ENCODE measurements at places on chromosomes 6 and 20.

DNA sequence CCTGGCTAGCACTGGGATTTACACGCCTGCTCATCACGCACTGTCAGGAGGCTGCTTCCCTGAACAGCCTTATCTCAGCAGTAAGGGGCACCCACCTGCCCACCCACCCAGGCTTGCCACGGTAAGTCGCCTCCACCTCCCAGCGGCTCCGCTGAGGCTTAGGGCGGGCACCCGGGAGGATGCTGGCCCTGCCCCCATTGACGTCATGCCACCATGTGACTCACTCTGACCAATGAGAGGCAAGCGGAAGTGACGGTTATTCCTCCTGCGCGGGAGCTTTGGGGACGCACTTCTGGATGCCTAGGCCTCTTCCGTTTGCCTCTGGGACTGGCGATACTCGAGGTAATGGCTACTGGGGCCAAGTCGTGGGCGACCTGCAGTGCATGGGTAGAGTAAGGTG lies 256.8 kb downstream of the QKI start:
- no peak for DNase-seq

DNA sequence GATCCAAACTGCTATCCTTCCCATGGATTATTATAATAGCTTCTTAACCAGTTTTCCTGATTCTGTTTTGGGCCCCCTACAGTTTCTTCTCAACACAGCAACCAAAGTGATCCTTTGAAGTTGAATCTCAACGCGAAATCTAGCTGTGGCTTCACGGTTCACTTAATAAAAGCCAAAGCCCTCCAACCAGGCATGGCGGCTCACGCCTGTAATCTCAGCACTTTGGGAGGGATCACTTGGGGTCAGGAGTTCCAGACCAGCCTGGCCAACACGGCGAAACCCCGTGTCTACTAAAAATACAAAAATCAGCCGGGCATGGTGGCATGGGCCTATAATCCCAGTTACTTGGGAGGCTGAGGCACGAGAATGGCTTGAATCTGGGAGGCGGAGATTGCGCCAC lies 3.3 kb downstream of the RMND1 start:
- DNase-seq, result no peak

- no peak for DNase-seq
Observed at GRCh38 chr6:29656157-29656556, 735 bp upstream of the MOG start.

DNA sequence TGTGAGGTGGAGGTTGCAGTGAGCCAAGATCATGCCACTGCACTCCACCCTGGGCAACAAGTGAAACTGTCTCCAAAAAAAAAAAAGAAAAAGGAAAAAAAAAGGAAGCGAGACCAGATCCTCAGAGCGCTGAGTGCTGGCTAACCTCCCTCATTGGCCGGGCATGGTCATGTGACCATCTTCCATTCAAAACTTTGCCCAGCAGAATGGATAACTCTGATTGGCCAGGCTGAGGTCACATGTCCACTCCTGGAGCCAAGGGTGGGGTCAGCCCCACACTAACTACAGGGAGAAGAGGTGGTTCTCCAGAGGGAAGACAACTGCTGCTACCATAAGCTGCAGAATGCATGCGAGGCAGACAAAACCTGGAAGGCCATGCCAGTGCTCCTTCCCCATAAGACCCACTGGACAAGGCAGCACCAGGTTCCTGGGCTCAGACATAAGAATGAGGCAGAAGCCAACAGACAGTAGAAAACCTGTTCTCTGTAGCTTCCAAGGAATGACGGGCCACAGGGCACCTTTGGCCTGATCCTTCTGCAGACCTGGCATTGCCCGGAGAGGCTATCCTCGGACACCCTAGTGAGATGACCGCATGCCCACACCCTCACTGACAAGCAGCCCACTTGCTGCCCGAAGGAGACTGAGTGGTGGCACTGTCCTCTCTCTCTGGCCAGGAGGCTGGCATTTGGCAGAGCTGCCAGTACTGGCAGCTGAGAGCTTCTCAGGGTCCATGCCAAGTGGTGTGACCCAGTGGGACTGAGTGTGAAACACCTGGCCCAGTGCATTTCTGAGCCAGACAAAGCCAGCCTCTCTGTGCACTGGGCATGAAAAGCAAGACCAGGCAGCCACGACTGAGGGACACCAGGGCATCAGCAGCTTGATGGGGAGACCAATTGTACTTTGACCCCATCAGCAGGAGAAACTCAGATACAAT lies 311.9 kb upstream of the SULF2 start:
- DNase-seq, result no peak

GRCh38 chr6:159097256-159097655 lies 52.5 kb upstream of the TAGAP start:
- DNase-seq, result no peak

GRCh38 chr6:31723245-31723979 lies at the start of gene MPIG6B:
TSS of gene MPIG6B (plus strand) at chr6:31723373. CDS start at chr6:31723384, 11 bp downstream.
- DNase-seq, result no peak

DNA sequence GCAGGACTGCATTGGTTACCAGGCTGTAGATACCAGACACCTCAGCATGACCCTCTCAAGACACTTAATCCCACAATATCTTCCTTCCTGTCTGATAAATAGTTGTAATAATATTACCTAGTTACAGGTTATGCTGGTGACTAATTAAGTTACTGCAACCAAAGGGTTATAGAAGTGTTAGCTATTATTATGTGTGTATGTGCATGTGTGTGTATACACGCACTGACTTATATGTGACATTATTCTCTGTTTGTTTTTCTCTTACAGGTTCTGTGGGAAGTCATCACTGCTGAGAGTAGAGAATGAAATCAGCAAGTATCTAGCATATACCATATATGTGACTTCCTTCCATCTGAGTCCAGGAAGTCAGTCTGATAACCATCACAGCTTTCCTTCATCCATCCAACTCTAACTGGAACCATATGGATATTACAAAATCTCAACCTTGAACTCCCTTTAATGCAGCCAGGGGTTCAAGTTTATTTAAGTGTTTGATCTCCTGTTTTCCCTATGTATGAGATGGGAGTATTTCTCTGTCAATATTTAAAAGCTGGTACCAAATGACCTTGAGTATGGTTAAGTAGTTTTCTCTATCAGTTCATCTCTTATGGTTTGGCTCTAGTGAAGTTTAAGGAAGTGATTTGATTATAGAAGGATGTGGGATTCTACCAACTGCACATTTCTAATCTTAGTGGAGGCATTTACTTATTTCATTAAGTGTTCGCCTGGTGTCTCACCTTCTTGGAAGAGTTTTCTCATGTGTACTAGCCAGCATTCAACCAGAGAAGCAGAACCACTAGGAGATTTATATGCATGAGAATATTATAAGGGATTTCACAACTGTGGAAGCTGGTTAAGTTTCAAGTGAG lies 313.2 kb downstream of the HIVEP2 start:
- DNase-seq, result no peak

GRCh38 chr6:111329882-111330633 lies 153.0 kb downstream of the REV3L start:
- DNase-seq, result no peak

- no peak for DNase-seq
Observed at GRCh38 chr6:111592726-111593511, 12.8 kb downstream of the TRAF3IP2 start.

DNA sequence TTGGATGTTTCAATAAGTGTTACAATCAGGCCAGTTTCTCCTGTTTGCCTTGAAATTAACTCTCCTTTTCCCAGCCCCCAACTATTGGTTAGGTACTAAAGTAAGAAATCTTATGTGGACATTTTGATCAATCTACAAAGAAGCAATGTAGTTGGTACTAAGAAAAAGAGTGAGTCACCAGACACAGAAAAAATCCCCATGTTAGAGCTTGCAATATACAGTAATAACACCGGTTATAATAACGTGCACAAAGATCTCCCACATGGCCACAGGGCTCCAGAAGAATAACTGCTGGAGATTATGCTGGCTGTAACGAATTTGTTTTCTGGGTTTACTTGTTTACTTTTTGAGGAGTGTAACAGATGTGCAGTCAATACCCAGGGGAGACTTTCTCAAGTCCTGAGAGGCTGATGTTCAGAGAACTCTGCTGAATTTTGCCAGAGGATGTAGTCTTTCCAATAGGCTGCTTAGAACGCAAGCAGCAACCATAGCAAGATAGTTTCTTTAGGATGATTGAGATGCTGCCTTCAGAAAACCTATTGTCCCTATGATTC lies 166.2 kb upstream of the SPACA1 start:
- no peak for DNase-seq

DNA sequence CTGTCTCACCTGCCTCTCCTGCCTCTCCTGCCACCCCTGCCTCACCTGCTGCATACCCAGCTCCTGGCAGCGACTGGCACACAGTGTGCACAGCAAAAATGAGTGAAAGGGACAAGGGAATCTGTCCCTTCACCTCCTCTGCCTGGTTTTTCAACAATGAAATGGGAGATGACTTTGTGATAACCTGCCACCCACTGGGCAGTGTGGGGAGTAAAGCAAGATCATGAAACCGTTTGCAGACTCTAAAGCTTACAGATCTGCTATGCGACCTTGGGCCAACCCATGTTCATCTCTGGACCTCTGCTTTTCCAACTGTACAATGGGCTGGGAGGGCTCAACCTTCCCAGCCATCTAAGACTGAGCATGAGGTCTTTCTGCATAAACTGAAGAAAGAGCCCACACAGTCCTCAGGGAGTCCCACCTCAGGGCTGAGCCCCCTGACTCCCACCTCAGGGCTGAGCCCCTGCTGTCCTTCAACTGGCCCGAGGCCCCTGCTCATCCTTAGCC lies 81.1 kb downstream of the RIPOR3 start:
- no peak for DNase-seq

DNA sequence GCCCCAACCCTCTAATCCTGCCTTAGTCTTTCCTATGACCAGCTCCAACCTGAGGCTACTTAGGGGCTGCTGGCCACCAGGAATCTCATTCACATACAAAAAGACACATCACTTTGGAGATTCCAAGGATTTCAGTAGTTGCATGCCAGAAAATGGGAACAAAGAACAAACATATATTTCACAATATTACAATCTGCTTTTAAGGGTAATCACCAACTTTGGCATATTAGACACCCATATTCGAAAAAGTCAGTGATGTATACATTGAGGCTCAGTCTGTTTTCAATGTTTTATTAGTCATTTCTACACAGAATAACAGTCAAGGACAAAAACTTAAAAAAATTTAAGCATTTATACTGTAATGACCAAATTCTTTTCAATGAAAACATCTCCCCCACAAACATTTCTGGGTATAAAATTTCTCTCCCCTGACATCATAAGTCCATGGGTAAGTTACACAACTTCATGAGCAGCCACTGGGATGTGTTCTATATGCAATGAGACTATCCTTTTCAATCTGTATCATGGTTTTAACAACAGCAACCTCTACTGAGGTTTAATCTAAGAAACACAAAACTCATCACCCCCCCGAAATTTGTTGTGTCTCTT lies 103.5 kb downstream of the MAP7 start:
- DNase-seq, result no peak

- DNase-seq, result no peak
Observed at GRCh38 chr6:73898599-73898998, 202.6 kb downstream of the CD109 start.

DNA sequence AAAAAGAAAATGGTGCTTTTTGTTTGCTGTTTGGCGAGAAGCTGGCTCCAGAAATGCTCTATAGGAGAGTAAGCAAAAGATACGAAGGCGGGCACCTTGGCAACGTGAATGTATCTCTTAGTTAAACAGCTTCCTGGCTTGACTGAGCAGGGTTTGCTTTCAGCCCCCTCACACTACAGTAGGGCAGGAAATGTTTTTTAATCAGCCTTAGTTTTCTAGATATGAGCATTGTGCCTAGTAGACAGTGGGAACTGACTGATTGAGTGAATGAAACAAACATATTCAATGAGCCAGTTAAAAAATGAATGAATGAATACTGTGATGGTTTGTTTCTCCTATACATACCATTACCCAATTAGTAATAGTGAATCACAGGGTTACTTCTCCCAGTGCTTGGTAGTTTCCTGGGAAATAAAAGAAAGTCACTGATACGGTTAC lies 19.9 kb downstream of the CAP2 start:
- DNase-seq, result no peak

- DNase-seq, result peak; percentile 44
Observed at GRCh38 chr20:58048096-58048702, 180.3 kb downstream of the ANKRD60 start.

DNA sequence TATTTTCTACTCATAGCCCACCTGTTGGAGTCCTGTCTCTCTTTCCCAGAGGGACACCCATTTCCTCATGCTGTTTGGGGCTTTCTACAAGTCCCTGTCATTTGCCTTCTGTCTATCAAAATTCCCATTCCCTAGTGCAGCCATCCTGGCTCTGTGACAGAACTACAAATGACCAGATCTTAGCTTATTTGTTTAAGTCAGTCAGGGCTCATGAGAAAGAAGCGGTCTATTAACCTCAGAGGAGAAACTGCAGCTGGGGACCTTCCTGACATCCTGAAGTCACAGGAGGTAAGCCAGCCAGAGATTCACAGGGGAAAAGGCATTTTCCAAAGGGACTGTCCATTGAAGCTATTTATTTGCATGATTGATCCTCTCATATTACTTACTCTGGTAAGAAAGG lies 1.7 kb upstream of the COL9A1 start:
- no peak for DNase-seq

DNA sequence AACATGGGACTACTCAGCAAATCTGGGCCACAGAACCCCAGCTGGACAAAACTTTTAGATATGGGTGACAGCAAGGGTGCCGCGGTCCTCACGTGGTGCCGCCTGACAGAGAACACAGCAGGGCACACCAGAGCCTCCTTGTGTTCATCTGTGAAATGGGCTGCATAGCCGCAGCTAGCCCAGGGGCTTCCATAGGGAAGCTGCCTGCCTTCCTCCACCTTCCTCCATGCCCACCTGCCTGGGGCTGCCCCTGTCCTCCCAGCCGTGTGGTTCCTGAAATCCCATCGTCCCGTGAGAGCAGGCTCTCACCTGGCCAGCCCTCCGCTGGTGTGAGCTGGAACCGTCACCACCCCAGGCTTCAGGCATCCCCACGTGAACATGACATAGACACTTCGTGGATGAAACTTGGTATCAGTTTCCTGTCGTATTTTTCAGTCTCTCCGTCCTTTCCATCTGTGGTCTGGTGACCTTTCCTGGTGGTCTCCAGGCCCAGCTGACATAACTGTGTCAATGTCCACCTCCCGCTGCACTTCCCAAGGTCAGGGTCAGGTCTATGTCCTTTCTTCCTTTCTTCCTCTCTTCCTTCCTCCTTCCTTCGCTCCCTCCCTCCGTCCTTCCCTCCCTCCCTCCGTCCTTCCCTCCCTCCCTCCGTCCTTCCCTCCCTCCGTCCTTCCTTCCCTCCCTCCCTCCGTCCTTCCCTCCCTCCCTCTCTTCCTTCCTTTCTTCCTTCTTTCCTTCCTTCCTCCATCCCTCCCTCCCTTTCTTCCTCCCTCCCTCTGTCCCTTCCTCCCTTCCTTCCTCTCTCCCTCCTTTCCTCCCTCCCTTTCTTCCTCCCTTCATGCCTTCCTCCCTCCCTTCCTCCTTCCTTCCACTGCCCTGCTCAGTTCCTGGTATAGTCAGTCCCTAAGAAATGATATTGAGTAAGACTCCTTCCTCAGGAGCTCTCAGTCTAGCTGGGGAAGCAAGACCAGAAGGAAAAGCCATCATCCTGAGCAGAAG lies 78.8 kb downstream of the GRM4 start:
- DNase-seq, result no peak

Measured in WTC11 (cell line).